Left cardiac atrium (tissue), 4 donors: ENCODE measurements at places on chromosomes 1 and 21.

GRCh38 chr1:235073331-235073967, 55.2 kb downstream of the TOMM20 start:
- DNase-seq = peak; percentile 73

DNA sequence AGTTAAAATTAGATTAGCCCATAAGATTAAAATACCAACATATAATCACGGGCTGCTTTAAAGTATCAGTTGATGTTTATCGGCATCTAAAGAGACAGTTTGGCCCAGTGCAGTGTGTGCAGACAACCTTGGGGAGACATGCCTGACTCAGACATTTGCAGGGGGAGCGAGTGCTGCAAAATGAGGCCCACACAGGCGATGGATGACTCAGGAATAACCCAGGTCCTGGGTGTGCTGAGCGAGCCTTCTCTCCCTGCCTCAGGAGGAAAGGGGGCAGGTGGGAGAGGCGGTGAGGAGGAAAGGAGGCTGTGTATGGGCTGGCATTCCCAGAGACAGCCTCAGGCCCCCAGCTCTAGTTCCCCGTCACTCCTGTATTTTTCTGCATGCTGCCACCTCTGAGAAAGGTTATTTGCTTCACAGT, 9.0 kb downstream of the SLC9A1 start:
- no peak for DNase-seq

GRCh38 chr1:59278780-59279354, 18.0 kb upstream of the FGGY start:
- no peak for DNase-seq

- no peak for DNase-seq
Measured at GRCh38 chr1:175178056-175178455, 14.5 kb downstream of the KIAA0040 start.

DNA sequence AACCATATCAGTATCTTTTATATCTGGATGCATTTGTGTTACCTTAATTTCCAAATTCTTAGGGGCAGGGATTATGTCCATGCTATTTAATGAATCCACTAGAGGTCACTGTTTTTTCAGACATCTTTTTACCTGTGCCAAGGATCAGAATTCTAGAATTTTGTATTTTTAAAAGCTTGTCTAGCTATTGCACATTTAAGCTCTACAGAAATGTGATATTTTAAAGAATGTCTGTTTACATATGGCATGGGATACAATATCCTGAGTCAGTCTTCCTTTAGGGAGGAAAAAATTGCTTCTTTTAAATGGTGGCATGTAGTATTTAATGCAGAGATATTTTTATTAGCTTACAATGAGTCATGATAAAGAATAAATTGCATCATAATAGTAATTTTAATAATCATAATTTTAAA, 11.3 kb downstream of the RPAP2 start:
- no peak for DNase-seq
